ENCODE measurements at places on chromosomes 1 and 21. TPM values are rescaled to one million over a fixed set of nuclear protein-coding genes. Genes with fewer than 3 reads are reported as not detected.

C8B gene
- total RNA-seq = not detected

ZNF678 gene
- total RNA-seq = 15.2 TPM

TRNP1 gene
- total RNA-seq = 13.0 TPM

LRRC8B gene
- total RNA-seq = 9.8 TPM

TRIM46 gene
- 2.7 TPM for total RNA-seq

HHIPL2 gene
- not detected for total RNA-seq

COL16A1 gene
- total RNA-seq = 82.3 TPM

DIO1 gene
- total RNA-seq = not detected

All from vagina (tissue), 2 donors.